ENCODE measurements at places on chromosomes 1 and 21. TPM values are rescaled to one million over a fixed set of nuclear protein-coding genes. Genes with fewer than 3 reads are reported as not detected.

SPRR1B gene
- not detected for total RNA-seq

- no peak for DNase-seq
These were observed 3.2 kb upstream of the ARTN start for GRCh38 chr1:43930168-43930948.

GRCh38 chr1:219206350-219206749 lies 32.7 kb downstream of the LYPLAL1 start:
- no peak for DNase-seq

DNA sequence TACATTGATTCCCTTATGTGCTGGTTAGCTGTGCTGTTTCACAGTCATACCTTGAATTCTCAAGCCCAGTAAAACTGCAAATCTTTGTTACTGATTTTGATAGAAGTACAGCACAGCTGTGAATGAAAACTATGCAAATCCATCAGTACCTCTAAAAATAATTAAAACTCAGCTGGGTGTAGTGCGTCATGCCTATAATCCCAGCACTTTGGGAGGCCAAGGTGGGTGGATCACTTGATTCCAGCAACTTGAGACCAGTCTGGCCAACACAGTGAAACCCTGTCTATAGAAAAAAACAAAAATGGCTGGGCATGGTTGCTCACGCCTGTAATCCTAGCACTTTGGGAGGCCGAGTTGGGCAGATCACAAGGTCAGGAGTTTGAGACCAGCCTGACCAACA lies 61.2 kb downstream of the NUP210L start:
- no peak for DNase-seq

TRAPPC3 gene
- total RNA-seq = 101 TPM

S100A14 gene
- not detected for total RNA-seq

LMOD1 gene
- total RNA-seq = 53.2 TPM

- no peak for DNase-seq
These were observed 143.1 kb downstream of the S1PR1 start for GRCh38 chr1:101379950-101380349.

SERPINC1 gene
- total RNA-seq = not detected

GRCh38 chr1:29824511-29825273 lies 588.4 kb downstream of the PTPRU start:
- no peak for DNase-seq

DNA sequence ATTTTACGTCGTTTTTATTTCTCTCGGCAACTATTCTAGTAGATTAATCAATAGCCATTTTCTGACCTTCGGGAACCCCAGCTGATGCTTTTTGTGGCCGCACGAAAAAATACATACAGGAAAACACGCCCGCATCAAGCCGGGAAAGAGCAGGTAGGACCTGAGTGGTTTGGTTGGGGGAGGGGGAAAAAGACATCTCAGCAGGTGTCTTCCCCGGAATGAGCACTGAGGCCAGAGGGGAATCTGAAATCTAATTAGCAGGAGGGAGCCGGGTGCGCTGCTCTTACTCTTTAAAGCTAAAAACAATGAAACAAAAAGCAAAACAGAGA lies 618 bp upstream of the FOXD3 start:
- no peak for DNase-seq

GRCh38 chr1:191206513-191207207 lies 729.0 kb upstream of the BRINP3 start:
- DNase-seq = peak; percentile 5

GRCh38 chr1:61967750-61968149 lies 225.5 kb downstream of the PATJ start:
- DNase-seq = peak; percentile 6

DNA sequence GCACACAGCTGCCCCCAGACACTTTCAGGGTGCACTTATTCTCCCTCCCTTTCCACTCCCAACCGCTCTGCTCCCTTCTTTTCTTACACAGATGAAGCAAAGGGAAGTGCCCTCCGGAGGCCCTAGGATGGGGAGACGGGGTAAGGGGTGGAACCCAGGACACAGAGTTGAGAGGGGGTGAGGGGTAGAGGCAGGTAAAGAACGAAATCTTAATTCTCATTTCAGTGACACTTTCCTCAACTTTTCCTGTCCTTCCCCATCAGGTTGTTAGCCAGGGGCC lies 12.8 kb downstream of the PLEKHO1 start:
- no peak for DNase-seq

GRCh38 chr1:220804202-220804586 lies 17.5 kb downstream of the MTARC1 start:
- DNase-seq = peak; percentile 60

CRP gene
- total RNA-seq = not detected

TRNP1 gene
- total RNA-seq = 68.6 TPM

DNA sequence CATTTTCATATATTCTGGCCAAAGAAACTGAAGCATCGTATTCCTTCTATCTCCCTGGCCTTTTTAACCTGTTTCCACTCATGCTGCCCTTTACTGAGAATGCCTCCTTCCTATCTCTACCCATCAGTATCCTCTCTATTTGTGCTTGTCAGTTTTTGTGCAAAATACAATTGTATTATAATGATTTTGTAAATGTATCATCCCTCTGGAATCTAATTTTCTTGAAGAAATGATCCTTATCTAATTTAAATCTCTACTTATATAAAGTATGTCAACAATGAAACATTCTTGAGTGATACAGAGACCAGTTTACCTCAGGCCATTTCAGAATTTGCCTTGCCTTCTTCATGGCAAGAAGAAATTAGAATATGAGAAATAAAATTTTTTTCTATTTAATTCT lies 59.0 kb upstream of the TEKT2 start:
- no peak for DNase-seq

DNA sequence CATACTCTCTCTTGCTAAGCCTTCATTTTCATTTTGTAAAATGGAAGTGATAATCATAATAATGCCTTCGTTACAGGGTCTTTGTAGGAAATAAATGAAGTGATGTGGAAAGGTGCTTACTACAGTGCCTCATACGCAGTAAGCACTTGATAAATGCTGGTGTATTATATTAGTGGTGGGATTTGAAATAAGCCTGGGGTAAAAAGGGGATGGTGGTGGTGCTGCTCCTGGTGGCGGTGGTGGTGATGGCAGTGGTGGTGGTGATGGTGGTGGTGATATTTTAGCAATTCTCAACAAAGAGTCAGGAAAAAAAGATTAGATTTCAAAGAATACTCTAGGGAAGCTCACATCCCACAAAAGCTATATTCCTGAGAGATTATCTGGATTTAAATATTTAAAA lies 35.5 kb upstream of the ATP1B1 start:
- DNase-seq = no peak

GRCh38 chr1:180000575-180000974 lies 46.0 kb downstream of the CEP350 start:
- DNase-seq = no peak

DNA sequence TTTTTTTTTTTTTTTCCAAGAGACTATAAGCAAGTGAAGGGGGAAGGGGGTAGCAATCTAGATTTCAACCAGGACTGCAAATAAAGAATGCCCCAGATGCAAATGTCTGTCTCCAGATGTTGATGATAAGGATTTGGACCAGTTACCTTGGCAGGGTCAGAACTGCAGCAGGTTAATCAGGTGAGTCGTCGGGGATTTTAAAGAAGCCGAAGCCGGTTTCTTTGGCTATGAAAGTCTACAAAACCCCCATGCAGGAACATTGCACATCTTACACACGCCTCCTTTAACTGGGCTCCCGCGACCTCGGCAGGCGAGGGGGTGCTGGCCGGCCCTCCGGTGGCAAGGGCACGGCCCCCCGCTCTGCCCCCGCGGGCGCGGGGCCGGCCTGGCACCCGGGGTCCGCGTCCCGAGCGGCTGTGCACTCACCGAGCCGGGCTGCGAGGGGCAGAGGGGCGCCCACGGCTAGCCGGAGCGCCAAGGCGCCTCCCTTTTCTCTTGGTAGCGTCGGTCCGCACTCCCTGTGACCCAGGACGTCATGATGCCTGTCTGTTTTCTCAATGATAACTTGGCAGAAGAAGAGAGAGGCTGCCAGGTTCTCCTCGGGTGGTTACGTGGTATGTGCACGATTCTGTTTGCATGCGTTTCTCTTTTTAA lies 366.3 kb upstream of the ESRRG start:
- peak; percentile 61 for DNase-seq

DNA sequence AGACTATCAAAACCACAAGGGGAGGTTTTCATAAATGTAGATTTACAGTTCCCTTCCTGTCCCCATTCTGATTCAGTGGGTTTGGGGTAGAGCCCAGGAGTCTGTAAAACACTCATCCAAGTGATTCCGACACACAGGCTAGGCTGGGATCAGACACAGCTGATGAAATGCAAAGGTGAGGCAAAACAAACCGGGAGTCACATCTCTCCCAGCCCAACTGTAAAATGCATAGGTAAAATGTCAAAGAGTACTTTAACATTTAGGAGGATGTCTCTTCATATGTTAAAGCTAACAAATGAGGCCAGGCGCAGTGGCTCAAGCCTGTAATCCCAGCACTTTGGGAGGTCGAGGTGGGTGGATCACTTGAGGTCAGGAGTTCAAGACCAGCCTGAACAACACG lies 45.0 kb downstream of the ZNF281 start:
- DNase-seq = peak; percentile 61

- no peak for DNase-seq
These were observed 76.0 kb downstream of the CAMK2N1 start for GRCh38 chr1:20409971-20410370.

RHD gene
- total RNA-seq = 0.28 TPM

DNA sequence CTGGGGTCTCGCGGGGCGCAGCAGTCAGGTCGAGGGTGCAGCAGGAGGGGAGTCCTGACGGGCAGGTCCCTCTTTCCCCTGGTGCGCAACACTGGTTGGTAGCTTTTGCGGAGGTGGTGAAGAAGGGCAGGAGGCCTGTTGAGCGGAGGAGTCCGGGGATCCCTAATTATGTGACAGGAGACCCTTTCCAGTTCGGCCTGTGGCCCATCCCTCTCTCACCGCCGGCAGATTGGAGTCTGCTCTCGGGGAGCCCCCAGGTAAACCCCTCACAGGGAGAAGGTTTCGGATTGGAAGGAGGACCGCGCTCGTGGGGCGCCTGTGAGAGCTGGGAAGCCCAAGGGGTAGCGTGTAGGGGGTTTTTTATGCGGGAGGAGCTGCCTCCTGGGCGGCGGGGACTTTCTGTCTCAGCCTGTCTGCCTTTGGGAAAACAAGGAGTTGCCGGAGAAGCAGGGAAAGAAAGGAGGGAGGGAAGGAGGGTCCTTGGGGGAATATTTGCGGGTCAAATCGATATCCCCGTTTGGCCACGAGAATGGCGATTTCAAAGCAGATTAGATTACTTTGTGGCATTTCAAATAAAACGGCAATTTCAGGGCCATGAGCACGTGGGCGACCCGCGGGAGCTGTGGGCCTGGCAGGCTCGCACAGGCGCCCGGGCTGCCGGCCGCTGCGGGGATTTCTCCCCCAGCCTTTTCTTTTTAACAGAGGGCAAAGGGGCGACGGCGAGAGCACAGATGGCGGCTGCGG lies 9.5 kb downstream of the SIM2 start:
- no peak for DNase-seq

GRCh38 chr1:234262754-234263105 lies 110.5 kb upstream of the COA6 start:
- peak; percentile 19 for DNase-seq

DNA sequence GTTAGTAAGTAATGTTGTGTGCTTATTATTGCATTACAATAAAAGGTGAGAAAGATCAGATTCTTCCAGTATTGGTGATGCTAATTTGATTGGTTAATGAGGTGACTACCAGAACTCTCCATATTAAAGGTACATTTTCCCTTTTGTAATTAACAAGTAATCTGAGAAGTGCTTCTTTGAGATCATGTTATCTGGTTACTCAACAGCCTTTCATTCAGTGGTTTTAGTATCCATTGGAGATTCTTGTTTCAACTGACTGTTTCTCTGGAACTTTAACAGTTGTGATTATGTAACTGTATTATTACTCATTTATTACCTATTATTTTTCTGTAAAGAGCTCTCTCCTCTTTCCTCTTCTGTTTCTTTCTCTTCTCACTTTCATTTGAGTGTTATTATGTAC lies 86.7 kb downstream of the PEX14 start:
- peak; percentile 61 for DNase-seq

FCRLB gene
- 0.90 TPM for total RNA-seq

DNA sequence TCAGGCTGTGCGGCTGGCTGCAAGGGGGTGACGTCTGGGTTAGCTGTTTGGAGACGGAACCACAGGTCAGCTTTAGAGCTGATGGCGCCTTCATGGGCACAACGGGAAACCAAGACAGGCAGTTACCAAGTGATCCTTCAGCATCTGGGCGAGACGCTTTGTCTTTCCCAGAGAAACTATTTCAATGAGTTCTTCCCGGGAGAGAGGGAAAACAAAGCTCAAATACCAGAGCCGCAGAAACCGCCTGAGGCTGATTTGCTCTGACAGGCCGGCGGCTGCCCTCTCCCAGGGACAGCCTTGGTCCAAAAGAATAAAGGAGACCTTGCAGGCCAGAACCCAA lies 76.5 kb downstream of the CD58 start:
- DNase-seq = no peak

DCDC2B gene
- not detected for total RNA-seq

CCDC30 gene
- 0.18 TPM for total RNA-seq

GRCh38 chr1:10903421-10903820 lies 107.0 kb upstream of the CASZ1 start:
- DNase-seq = no peak

TPTE gene
- not detected for total RNA-seq

HLX gene
- total RNA-seq = 4.3 TPM

GRCh38 chr21:38721055-38721454 lies 84.7 kb upstream of the ETS2 start:
- DNase-seq = no peak

DIP2A gene
- 19.4 TPM for total RNA-seq

FCAMR gene
- total RNA-seq = not detected

GRCh38 chr1:70818401-70818800 lies 229.2 kb downstream of the PTGER3 start:
- DNase-seq = no peak

SLC2A1 gene
- 395 TPM for total RNA-seq

GRCh38 chr1:113792986-113793385 lies 19.3 kb downstream of the RSBN1 start:
- peak; percentile 70 for DNase-seq

DNA sequence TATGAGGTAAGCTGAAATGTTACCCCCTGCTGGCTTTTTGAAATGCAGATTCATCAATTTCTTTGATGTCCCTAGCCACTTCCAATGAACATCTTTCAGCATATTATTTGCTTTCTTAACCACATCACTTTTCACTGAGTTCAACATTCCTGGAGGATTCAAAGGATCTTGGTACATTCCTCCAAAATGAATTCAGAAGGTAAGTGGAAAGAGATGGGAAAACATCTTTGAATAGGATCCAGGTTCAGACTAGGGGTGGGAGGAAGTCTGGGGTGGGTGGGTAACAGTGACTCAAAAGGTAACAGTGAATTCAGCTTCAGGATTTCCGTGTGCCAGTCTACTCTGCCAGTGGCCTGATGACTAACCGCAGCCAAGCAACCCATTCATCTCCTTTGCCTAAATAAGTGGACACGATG lies 180.7 kb downstream of the ZC3H11B start:
- no peak for DNase-seq

All from IMR-90 (cell line).